ENCODE measurements at places on chromosomes 4 and X.
A peak's percentile ranks its signal among the peaks of the same experiment; 100 is the strongest.

- DNase-seq = no peak
Measured at GRCh38 chrX:46814966-46815365, 21.9 kb upstream of the RP2 start.

DNA sequence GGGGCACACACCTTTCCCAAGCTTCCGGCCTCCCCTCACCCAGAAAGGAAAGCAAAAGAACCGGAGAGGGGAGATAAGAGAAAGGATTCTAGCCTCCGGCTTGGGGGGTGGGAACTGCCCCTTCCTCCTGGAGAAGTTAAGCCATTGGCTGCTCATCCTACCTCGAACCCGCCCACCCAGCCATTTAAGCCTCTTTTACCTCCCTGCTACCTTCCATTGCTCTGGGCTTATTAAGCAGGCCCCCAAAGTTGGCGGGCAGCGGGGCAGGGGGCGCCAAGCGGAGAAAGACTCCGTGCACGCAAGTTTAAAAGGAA, 2.3 kb downstream of the MAML3 start:
- peak; percentile 93 for DNase-seq

DNA sequence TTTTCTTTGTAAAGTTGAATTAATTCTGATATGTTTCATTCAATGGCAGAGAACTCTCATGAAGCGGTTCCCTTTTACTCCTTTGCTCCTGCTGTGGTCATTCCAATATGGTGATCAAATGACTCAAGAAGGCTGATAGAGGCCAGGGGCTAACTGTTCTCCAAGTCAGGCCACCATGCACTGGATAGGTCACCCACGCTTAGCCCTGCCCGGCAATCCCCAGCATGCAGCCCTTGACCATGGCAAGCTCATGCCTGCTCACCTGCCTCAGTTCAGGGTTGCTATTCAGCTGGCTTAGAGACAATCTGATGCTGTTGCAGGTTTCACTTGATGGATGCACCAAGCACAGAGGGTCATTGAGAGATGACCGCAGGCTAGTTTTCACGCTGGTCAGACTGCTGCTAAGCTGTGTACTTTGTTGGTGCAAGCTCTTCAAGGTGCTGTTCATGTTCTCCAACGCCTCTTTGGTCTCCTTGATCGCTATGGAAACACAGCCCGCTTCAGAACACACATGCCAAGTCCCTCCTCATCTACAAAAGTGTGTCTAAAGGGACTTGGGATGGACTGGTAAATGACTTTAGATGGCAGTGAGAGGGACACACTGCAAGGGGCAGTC, 55.2 kb upstream of the FGFBP2 start:
- no peak for DNase-seq

- no peak for DNase-seq
Measured at GRCh38 chr4:23213198-23213597, 520.5 kb downstream of the GBA3 start.

GRCh38 chrX:15202454-15203177, 67.3 kb downstream of the ASB9 start:
- no peak for DNase-seq

Measured in adrenal gland (tissue), 19 donors.